ENCODE measurements at places on chromosomes 7 and 10.

DNA sequence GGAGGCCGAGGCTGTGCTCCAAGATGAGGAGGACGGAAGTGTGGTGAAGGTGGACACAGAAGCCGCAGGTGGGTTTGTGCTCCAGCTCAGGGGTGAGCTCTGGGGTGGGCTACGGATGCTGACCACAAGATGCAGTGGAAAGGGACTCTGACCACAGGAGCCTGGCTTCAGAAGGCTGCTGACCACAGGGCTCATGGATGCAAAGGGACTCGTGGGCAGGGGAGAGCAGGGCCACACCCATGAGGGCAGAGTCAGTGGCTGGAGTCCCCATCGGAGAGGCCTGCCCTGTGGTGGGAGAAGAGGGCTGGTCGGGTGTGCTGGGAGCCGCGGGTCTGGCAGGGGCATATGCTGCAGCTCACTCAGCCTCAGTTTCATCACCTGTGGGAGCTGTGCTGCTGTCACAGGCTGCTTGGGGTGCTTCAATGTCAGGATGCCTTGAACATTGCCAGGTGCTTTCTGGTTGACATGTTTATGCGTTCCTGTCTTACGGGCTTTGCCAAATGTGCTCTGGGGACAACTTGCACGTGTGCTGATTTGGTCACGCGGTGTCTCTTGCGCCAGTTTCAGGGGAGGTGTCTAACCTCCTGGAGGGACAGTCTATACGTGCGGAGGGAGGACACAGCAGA lies 13.7 kb downstream of the SCART1 start:
- no peak for DNase-seq

DNA sequence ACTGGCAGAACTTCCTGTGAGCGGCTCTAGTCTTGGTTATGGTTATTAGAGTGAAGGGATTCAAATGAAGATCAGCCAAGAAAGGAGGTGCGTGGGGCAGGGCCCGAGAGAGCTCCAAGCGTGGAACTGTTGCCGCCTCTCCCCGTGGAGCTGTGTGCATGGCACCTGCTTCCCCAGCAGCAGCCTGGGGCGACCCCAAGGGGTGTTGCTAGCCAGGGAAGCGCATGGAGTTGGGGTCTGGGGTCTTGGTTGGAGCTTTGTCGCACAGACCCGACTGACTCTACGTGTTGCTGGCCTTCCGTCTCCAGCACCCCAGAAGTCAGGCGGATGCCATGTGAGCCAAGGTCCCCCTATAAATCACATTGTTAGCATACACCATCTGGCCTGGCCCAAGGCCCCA lies 61.0 kb downstream of the HTR5A start:
- no peak for DNase-seq

GRCh38 chr7:136070736-136071505 lies 93.8 kb upstream of the MTPN start:
- peak; percentile 21 for DNase-seq

- no peak for DNase-seq
Observed at GRCh38 chr10:22752272-22752889, 38.0 kb upstream of the PIP4K2A start.

GRCh38 chr7:95330961-95331337 lies 6.6 kb upstream of the PON1 start:
- no peak for DNase-seq

- peak; percentile 50 for DNase-seq
Observed at GRCh38 chr7:405489-406211, 114.0 kb downstream of the PDGFA start.

GRCh38 chr7:9557853-9558252 lies 1124.4 kb downstream of the NXPH1 start:
- DNase-seq: no peak

GRCh38 chr7:51444936-51445335 lies 128.3 kb upstream of the COBL start:
- no peak for DNase-seq

- DNase-seq: peak; percentile 44
Observed at GRCh38 chr7:151853896-151854719, 22.8 kb downstream of the PRKAG2 start.

DNA sequence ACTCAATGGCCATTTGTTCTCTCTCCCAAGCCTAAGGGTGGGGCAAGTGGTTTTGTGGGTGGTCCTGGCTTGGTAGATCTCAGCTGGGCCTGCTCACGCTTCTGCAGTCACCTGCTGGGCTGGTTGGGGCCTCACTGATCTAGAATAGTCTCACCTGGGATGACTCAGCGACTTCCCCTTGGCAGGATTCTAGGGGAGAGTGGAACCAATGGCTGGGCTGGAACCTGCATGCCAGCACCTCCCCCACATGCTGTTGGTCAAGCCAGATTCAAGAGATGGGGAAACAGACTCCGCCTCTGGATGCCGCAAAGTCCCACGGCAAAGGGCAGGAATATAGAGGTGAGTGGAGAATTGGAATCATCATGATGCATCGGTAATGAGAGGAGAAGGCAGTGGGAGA lies 292.9 kb upstream of the NPVF start:
- DNase-seq: no peak

DNA sequence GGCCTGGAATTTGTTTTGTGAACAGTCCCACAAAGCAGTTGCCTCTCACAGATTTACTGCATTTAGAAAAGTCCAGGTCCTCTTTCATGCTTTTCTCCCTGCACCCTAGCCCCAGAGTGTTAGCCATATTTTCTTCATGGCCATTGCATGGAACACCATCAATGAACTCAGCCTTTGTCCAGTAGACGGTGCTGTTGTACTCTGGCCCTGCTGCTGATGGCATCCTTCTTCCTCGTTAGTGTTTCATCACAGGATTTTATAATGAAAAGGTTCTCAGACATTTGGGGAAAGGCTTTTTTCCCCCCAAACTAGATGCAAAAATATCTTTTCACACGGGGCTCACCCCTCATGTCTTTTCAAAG lies 93.0 kb upstream of the SLC25A13 start:
- peak; percentile 47 for DNase-seq

DNA sequence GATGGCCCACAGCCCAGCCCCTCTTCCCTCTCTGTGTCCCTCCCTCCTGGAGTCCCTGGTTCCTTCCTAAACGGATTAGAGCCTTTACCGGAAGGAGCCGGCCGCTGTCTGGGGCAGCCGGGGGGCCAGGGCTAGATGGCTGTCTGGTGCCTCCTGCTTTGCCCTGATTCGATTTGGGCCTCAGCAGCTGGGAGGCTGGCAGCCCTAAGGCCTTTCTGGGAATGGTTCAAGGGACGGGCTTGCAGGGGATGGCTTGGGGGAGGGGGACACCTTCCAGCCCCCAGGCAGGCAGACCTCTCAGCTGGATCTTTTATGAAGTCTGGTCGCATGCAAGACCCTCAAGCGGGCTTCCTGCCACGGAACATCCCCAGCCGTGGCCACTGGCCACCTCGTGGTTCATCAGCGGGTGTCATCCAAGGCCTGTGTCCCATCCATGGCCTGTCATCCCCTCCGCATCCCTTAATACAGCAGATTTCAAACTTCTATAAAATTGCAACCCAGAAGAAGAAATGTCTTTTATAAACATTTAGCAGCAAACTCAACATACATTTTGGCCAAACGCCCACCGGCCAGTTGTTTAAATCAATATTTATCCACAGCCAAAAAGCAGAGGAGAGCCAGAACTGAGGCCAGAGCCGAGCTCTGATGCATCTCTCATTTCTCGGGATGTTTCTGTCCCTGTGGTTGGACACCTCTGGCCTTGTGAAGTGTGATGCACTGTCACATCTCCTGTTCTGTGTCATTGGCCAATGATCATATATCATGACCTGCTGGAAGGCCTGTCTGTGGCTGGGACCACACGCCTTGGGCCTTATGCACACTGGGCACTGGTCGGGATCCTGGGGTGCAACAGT lies 52.0 kb downstream of the GTF2IRD1 start:
- peak; percentile 95 for DNase-seq

GRCh38 chr7:43394441-43395130 lies 188.3 kb upstream of the STK17A start:
- DNase-seq: no peak

DNA sequence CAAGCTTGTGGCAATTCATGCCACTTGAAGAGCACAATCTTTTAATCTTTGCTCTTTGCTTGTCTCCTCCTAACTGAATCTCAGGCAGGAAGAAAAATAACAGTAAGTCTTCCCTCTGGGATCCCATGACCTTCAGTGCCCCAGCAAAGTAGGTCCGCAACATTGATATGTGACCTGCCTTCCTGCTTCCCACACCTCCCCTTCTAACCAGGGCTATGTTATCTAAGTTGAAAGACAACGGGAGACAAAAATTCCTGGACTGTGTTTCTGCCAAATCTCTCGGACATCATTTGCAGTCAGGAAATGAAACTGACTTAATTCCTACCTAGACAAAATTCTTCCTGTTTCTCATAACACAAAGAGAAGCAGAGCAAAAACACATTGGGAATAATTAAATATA lies 53.8 kb downstream of the C10orf90 start:
- DNase-seq: no peak

DNA sequence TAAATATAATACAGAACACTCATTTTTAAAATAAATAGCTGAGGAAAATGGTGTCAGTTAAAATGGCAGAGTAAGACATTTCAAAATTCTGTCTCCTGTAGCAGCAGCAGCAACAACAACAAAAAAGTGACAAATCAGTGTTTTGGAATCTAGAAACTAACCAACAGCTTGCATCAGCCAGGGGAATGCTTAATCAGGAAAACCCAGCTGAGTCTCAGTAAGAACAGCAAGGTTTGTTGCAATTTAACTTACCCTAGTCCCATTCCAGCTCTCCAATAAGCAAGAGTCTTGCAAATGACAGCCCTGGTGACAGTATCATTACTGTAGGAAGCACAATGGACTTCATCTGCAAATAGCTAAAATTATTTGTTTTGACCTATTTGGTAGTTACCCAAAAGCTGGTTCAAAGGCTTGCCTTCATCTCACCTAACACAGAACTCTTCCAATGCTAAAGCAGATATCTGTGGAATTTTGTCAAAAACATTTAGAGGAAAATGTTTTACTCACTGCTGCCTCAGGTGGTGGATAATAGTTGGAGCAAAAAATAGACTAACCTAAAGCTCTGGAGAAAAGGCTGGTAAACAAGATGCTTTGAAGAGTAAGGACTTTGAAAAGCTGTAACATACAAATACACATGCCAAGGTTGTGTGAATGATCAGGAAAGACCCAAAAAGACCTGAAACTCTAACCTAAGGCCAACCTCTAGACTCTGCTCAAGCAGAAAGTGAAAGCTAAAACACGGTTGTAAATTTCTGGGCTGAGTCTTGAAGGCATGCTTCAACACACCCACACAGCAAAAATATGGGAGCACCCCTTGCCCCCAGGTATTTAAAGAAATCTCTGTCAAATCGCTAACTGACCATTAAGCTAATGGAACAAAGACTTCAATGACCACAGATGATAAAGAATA lies 9.9 kb upstream of the ARHGAP22 start:
- DNase-seq: no peak

DNA sequence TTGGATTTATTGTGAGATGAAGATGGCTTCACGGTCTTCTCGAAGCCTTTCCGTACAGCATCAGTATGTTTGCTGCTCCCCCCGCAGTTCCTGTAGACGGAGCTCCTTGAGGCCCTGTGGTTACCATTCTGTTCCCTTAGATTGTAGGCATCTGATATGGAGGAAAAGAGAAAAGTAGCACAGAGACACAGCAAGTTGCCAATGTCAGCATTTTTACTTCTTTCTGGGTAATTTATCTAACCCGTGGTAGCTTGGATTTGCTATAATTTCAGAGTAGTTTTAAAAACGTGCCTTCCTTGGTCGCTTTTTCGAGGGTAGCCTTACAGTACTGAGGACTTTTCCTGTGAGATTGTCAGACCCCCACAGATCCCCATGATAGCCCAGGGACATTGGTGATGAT lies 37.5 kb downstream of the WDR37 start:
- no peak for DNase-seq

- DNase-seq: peak; percentile 37
Observed at GRCh38 chr10:94279835-94280709, 82.7 kb downstream of the NOC3L start.

DNA sequence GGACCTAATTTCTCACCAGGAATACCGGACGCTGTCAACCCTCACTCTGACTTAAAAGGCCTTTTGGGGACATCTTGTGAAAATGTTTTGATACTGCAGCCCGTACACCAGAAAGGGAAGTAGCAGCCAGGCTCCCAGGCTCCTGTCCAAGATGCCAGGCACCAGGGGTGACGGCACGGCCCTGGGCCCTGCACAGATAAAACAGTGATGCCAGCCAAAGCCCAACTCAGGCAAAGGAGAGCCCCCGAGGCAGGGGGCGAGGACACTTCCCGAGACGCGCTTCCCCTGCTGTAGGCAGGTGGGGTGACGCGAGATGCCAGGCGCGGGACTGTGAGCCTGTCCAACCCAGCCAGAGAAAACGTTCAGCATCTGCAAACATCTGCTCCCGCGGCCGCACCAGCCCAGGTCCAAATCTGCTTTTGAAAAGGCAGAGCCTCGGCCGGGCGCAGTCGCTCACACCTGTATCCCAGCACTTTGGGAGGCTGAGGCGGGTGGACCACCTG lies 15.7 kb downstream of the ZFAND2A start:
- DNase-seq: peak; percentile 33

DNA sequence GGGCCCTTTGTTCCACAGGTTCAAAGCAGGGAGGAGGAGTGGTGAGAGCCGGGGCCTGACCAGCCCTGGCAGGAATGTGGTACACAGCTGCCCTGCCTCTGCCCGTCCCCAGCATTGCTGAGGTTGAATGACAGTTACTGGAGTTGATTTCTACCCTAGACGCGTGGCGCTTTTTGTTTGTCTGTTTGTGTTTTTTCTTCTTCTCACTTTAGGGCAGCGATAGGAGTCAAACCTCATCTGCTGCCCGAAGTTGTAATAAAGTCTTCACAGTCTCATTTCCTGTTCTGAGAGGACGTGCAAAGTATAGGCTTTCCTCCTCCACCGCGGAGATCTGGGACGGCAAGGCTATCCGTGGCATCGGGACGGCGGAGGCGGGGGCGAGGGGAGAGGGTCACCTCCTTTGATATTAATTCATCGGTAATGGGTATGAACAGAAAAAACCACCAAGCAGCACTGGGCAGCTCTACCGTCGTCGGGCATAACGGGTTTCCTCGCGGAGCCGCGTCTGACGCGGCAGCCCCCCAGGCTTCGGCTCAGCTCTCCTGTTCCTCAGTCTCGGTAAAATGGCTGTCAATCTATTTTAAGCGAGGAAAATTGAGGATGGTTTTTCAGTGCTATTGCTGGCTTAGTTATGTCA lies 160.8 kb downstream of the LRMDA start:
- no peak for DNase-seq

GRCh38 chr7:95581467-95581866 lies 14.8 kb downstream of the PDK4 start:
- DNase-seq: no peak

DNA sequence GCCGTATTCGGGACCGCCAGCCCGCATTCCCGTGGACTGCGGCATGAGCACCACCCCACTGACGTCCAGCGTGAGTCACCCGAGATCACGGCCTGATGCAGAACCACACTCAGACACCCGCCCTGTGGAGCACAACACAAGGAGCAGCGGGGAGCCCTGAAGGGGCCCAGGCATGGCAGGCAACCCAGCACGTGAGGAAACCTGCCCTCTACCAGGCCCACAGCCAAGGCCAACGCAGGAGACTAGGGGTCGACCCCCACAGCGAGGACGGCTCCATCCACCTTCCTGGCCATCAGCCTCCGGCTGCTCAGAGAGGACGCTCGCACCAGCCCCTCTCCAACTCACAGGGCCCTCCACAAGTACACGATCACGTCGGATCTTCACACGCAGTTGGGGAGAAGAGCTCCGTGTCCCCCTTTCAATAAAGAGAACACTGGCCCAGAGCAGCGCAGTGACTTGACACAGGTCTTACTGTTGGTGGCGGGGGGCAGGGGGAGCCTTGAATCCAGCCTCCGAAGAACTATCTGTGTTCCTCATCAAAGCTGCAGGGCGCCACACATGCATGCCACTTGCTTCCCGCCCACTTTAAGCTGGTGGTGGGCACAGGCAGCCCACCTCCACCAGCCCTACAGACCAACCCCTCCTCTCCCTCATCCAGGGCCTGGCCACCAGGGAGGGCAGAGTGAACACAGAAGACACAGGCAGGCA lies 22.0 kb downstream of the MAD1L1 start:
- no peak for DNase-seq

GRCh38 chr7:138282997-138283396 lies 177.1 kb upstream of the TRIM24 start:
- DNase-seq: no peak

Data from lung (tissue), 17 donors.